ENCODE measurements at places on chromosomes 12 and 14.

GRCh38 chr12:132518354-132518992 lies 28.5 kb downstream of the FBRSL1 start:
- no peak for DNase-seq

DNA sequence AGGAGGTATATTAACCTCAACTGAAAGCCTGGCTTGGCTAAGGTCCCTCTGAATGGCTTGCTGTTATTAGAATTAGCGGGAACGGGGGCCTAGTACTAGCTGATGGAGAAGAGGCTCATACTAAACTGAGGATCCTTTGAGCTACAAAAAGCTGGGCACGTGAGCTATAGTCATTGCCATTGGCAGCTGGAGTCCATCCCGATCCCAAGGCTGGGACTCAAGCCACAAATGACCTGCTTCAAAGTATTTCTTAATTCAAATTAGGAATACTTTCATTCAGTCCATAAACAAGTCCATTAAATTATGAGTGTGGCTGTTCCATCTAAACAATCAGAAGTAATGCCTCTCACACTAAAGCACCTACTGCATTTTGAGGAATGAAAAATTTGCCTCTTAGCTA lies 114.5 kb downstream of the DACT1 start:
- no peak for DNase-seq

GRCh38 chr12:121974026-121974985 lies 47.4 kb upstream of the BCL7A start:
- no peak for DNase-seq

- DNase-seq: peak; percentile 77
Observed at GRCh38 chr12:4270016-4270830, 3.3 kb upstream of the CCND2 start.

DNA sequence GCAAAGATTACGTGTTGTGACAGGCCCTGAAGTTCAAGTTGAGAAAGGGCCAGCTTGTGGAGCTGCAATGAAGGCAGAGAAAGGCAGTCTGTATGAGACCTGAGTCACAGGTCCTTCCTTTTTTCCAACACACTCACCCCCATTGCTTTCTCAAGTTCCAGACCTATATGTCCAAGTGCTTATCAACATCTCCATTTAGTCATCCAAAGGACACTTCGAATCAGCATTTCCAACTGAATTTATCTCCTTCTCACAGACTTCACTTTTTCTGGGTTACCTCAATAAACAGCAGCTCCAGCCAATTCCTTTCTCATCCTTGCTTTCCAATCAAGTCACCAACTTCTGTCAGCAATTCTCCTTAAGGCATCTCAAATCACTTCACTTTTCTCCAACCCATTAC lies 56.4 kb upstream of the KIF21A start:
- DNase-seq: no peak

GRCh38 chr14:61503167-61503801 lies 181.9 kb downstream of the PRKCH start:
- peak; percentile 72 for DNase-seq

DNA sequence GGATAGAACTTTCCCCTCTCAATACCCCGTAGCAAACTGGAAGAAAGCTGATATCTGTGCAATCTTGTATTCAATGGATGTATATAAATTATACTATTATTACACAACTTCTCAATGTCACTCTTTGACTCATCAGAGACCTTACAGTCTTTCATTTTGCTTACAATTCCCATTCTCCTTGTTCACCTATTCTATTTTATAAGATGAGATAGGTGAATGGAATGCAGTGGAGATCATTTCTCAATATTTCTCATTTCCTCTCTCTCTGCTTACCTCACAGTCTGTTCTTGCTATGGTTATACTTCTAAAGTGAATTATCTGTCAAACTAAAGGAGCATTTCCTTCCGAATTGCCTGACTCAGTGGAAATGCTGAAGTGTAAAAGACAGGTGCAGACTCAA lies 14.9 kb downstream of the FOXA1 start:
- DNase-seq: no peak

DNA sequence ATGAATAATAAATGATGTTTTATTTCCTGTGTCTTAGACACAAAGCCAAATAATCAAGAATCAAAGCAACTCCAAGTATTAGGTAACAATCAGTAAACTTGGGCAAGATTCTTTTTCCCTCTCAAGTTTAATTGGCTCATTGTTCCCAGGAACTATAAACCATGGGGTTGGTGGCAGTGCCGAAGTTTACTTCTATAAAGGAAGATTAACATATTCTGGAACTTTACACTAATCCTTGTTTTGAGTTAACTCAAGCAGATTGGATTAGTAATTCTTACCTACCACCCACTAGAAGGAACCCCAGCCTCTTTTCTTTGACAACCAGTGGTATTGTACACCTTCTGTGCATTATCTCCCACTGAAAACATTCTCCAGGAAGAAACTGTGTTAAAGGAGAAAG lies 197.1 kb downstream of the EXOC5 start:
- DNase-seq: no peak

DNA sequence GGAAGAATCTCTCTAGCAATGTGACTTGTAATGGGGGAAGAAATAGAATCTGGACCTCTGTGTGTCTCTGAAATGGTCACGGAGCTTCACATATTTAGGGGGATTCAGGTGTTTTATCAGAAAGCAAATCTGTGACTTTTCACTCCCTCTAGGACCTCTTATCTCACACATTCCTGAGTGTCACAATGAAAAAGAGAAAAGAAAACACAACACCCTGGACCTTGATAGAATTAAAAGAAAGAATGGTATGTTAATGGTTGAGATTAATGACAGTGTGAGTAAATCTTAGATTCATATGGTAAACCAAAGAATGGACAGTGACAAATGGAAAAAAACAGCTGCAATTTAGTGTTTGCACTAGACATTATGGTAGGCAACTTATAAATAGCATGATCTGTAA lies 68.5 kb downstream of the PKP2 start:
- DNase-seq: no peak

DNA sequence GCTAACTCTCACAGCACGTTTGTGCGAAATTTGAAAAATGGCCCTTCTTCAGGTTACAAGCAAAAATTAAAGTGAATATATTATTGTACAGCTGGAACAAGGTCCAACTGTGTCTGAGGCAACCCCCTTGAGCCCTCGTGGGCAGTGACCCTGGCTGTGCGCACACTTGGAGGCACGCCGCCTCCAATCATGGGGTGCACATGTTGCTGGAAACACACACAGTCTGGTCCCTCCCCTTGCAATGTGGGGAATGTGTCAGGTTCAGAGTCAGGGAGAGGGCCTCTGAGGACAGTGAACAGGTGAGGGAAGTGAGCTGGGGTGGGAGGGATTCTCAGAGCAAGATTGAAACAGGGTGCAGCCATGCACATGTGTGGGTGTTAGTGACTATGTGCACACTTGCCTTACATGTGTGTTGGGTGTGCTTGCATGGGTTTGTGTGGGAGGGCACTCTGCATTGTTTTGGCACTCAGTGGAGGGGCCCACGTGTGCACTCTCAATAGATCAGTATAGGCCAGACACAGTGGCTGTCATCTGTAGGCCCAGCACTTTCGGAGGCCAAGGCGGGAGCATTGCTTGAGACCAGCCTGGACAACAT lies 9.6 kb downstream of the TSPAN9 start:
- DNase-seq: no peak

GRCh38 chr14:81309511-81309910 lies 88.8 kb upstream of the GTF2A1 start:
- DNase-seq: no peak

DNA sequence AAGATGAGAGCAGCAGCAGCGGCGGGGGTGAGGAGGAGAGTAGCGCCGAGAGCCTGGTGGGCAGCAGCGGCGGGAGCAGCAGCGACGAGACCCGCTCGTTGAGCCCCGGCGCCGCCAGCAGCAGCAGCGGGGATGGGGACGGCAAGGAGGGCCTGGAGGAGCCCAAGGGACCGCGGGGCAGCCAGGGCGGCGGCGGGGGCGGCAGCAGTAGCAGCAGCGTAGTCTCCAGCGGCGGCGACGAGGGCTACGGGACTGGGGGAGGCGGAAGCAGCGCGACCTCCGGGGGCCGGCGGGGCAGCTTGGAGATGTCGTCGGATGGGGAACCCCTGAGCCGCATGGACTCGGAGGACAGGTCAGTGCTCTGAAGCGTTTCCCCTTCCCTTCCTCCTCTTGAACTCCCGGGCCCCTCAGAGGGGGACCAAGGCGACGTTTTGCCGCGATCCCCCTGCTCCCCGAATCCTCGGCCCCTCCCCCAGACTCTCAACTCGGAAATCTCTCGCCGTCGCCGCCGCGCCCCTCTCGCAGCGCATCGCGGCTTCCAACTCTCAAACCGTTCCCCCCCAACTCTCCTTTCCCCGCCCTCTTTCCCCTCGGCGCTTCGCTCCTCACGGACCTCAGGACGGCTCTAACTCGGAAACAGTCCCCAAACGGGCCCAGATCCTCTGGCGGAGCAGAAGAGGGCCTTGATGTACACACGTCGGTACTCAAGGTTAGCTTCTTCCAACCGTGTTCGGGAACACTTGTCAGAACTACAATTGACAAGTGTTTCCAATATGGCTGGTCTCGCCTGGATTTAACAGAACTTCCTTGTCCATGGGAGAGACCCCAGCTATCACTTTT lies 947 bp downstream of the AEBP2 start:
- DNase-seq: peak; percentile 78

- peak; percentile 81 for DNase-seq
Observed at GRCh38 chr12:109804820-109805761, 28.1 kb downstream of the TRPV4 start.

- DNase-seq: no peak
Observed at GRCh38 chr14:102544747-102545460, 35.3 kb upstream of the ANKRD9 start.

- no peak for DNase-seq
Observed at GRCh38 chr12:119758722-119759121, 90.8 kb downstream of the PRKAB1 start.

DNA sequence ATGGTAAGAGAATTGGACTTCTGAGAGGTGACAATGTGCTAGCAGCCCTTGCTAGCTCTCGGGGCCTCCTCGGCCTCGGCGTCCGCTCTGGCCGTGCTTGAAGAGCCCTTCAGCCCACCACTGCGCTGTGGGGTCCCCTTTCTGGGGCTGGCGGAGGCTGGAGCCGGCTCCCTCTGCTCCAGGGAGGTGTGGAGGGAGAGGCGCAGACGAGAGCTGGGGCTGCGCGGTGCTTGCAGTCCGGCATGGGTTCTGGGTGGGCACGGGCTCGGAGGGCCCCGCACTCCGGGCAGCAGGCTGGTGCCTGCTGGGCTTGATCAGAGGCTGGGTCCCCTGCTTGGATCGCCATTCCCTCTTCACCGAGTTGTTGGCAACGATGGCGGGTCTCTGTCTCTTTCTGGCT lies 226.4 kb upstream of the AMIGO2 start:
- no peak for DNase-seq

- DNase-seq: no peak
Observed at GRCh38 chr14:79552778-79553177, 658.5 kb downstream of the DIO2 start.

DNA sequence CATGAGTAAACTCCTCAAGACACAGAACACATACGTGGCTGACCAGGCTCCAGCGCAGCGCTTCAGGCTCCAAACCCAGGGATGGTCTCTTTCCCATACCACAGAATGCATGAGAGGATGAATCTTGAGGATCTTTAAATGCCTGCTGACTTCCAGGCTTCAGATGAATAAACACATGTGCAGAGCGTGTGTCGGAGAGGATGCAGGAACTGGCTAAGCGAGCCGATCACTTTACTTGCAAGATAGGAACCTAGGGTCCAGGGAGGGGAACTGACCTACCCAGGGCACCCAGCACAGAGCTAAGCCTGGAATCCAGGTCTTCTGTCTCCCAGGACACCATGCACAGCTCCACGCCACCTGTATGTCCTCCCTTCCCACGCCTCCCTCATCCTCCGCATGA lies 209.8 kb downstream of the BCL11B start:
- no peak for DNase-seq

- no peak for DNase-seq
Observed at GRCh38 chr14:38904959-38905358, 198.1 kb downstream of the SEC23A start.

GRCh38 chr14:74882103-74882920 lies 596 bp downstream of the DLST start:
- DNase-seq: peak; percentile 65

DNA sequence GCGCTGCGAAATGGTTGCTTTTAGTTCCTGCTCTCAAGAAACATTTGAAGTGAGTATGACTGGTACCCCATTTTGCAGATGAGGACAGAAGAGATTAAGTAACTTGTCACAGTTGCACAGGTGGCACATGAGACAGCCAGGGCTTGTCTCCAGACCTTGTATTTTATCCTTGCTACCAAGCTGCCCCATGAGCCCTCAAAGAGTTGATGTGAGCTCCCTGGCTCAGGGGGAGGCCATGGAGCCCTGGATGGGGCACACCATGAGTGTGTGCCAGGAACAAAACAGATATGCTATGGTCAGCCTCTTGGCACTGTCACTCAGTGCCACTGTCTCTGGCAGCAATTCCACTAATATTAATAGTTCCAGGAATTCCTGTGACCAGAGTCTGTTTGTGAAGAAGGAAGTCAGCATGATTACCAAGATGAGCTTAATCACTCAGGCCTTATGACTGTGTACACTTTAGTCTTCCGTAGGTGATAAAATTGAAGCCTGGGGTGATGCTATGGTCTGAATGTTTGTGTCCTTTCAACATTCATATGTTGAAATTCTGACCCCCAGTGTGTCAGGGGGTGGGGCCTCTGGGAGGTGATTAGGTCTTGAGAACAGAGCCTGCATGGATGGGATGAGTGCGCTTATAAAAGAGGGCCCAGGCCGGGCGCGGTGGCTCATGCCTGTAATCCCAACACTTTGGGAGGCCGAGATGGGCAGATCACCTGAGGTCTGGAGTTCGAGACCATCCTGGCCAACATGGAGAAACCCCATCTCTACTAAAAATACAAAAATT lies 806.8 kb downstream of the AACS start:
- DNase-seq: no peak

- DNase-seq: peak; percentile 86
Observed at GRCh38 chr14:100317912-100318808, 5.0 kb upstream of the SLC25A47 start.

DNA sequence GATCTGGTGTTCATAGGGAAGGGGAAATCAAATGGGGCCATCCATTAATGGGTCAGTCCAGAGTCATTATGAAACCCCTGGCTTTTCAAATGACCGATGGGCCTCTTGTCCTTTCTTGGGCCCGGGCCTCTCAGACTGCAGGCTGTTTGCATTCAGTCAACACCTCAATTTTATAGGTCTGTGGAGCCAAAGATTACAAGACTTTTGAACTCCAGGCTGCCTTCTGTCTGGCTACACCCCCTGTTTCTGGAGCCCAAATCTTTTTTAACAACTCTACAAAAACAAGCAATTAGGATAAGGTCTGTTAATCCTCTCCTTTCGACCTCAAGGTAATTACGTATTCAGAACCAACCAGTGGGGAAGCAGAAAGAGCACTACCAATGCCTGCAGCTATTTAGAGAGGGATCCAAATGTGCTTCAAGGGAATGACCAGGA lies 35.6 kb downstream of the DUSP6 start:
- DNase-seq: no peak

- peak; percentile 53 for DNase-seq
Observed at GRCh38 chr12:96401076-96401871, 1.0 kb upstream of the CDK17 start.

Measured in stimulated activated CD8-positive, alpha-beta memory T cell treated with anti-CD3 and anti-CD28 coated beads, Interleukin-4, amount 100 ng/mL, for 48 hours (primary cell).